ENCODE measurements at places on chromosomes 7 and 10.

DNA sequence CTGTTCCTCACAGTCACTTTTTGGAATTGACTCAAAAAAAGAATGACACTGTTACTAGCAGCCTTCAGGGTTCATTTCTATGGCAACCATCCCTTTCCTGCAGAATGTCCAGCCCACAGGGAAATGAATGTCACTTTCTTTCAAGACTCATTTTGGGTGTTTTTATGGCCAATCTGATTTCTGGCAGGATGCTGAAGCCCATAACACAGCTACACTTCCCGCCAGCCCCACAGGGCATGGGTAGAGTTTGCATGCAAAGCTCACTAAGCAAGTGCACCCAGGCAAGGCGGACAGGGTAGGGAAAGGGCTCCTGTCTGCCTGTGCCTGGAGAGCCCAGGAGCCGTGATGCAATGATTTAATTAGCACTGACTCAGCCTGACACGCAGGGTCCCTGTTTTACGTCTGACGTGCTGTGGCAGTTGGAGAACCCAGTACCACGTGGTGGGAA, 26.1 kb upstream of the GPAM start:
- no peak for DNase-seq

DNA sequence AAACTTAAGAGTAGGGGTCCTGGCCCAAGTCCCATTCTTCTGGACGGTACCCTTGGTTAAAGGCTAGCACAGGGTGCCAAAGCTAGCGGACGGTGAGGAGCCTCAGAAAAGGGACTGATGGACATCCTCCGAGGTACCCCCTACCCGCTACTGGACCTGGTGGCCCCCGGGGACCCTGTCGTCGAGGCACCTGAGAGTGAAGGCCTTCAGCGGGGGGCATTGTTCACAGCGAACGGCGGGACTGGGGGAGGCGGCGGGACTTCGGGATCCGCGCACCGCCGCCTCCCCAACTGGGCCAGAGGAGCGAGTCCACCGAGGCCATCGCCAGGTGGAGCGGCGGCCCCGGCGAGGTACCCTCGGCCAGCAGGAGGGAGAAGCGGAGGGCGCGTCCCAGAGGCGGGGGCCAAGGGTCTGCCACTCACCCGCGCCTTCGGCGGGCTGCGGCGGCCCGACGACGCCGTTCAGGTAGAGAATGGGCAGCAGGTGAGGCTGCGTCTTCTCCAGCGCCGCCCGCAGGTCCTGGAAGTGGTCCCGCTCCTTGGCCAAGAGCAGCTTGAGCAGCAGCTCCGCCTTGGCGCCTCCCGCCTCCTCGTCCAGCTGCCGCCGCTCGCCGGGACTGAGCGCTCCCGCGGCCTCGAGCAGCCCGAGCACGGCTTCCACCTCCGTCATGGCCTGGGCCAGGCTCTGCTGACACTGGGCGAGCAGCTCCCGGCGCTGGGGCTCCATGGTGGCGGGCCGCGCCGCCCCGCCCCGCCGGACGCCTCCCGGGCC, 575 bp downstream of the DLG5 start:
- DNase-seq, result peak; percentile 19

DNA sequence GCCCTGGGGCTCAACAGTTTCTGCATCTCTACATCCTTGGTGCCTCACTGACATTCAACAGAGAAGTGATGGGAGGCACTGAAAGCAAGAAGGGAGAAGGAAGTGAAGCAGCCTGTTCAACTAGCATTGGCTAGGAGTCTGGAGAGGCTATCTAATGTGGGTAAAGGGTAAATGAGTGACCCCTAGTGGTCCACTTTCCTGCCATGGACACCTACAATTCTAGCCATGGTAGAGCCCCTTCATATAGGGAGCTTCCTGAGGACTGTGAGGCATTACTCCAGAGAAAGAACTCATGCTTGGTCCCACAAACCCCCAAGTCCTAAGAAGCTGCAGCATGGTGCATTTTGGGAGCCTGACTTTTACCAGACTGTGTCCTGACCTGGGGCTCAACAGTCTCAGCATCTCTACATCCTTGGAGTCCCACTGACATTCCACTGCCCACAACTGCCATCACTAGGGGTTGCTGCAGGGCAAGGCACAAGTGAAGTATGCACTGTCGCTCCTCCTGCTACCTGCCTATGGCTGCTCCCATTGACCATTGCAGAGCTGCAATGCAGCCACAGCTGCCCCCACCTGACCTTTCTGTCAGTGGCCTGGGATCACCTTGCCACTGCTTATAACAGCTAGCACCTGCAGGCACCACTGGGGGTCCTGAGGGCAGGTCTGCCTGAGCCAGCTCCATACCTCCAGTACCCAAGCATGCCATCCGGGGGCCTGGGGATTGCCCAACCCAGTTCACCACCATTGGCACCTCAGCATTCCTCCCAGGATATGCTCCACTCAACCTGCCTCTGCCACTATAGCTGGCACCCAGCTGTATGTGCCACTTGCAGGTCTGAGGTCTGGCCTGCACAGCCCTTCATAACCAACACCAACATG, 44.1 kb upstream of the CDK6 start:
- DNase-seq, result no peak

DNA sequence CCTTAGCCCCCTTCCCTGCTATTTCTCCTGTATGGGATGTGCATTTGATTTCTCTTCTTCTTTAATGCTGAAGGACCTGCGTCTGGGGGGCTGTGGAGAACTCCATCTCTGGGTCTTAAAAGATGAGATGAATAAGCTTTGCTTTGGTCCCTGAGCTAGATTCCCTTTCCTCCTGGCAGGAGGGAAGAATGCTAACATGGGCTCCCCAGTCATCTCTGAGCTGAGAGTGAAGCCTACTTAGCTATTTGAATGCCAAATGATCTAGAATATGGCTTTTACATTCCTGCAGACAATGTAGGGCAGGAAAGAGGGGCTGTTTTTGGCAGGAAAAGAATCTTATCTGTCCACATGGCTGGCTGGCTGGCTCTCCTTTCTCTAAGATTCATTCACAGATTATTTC, 62.6 kb upstream of the EFCAB10 start:
- DNase-seq, result no peak

- no peak for DNase-seq
Measured at GRCh38 chr10:5574642-5575131, 49.9 kb downstream of the CALML3 start.

DNA sequence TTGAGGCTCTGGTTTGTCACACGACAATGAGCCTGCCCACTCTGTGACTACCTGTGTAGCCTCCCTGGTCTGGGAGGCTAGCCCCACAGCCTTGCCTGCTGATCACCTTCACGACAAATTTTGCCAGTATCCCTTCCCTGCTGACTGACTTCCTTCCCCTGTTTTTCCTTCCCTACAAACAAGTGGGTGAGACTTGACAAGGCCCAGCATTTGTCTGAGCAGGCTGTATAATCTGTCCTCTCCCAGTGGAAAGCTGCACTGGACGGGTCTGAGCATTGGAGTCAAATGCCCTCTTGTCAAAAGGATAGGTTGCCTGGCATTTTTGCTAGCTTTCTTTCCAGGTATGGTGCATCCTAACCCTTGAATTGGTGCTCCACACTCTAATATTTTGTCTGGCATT, 1088.4 kb downstream of the KCNMA1 start:
- DNase-seq, result no peak

GRCh38 chr7:87517136-87517815, 41.8 kb upstream of the ABCB4 start:
- DNase-seq, result no peak

- no peak for DNase-seq
Measured at GRCh38 chr7:14009453-14010418, 20.3 kb upstream of the ETV1 start.

GRCh38 chr10:79304479-79305087, 42.7 kb upstream of the PPIF start:
- DNase-seq, result no peak

- DNase-seq, result no peak
Measured at GRCh38 chr7:127903892-127904669, 127.2 kb downstream of the LRRC4 start.

DNA sequence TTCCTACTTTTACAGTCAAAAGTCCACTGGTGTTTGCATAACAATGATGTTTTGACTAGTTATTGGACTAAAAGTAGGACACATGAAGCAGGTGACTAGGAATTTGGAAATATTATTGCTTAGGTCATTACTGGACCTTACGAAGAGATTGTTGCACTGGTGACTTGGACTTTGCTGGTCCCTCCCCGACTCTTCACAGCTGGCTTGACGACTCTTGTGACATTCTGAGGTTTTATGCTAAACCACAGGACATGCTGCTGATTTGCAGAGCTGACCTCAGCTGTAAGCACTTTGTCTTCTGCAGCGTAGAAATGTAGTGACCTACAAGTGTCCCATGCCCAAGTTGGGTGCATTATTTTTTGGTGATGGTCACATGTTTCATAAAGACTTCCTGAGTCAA, 21.9 kb downstream of the PCBD1 start:
- no peak for DNase-seq

- no peak for DNase-seq
Measured at GRCh38 chr7:17501441-17502212, 203.2 kb downstream of the AHR start.

GRCh38 chr10:52100011-52100547, 214.0 kb upstream of the DKK1 start:
- DNase-seq, result no peak

DNA sequence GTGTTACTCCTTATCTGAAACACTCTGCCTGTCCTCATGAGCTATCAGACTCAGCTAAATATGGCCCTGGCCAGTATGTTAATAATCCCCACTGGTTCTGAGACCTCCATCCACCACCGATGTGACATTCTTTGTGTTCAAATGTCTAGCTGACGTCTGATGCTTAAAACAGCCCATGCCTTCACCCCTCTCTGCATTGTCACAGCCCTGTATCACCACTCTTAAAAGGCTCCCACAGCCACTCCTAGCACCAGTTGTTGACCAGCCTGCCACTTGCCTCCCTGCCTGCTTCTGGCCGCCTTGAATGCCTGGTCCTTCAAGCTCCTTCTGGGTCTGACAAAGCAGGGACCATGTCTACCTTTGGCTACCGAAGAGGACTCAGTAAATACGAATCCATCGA, at the start of gene LMOD2:
LMOD2 (plus strand) TSS at position 253 of the 400 bp plus-strand sequence; CDS start at position 351, 98 bp downstream.
- no peak for DNase-seq

DNA sequence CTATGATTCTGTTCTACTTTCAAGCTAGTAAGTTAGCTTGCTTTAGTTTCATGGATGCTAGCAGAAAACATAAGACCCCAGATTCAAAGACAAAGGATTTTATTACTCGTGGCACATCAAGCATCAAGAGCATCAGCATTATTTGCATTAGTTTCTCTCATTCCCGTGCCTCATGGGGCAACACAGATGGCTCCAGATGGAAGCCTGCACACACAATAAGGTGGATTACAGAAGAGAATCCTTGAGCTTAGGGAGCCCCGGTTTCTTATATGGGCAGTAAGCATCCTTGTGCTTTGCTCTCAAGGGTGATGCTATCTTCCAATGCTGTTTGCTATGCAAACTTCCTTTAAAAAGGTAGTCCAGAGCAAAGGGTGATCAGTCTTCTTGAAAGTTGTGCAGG, 10.7 kb upstream of the CAPZA2 start:
- no peak for DNase-seq

GRCh38 chr10:126109893-126110292, 213.5 kb downstream of the FANK1 start:
- DNase-seq, result no peak

DNA sequence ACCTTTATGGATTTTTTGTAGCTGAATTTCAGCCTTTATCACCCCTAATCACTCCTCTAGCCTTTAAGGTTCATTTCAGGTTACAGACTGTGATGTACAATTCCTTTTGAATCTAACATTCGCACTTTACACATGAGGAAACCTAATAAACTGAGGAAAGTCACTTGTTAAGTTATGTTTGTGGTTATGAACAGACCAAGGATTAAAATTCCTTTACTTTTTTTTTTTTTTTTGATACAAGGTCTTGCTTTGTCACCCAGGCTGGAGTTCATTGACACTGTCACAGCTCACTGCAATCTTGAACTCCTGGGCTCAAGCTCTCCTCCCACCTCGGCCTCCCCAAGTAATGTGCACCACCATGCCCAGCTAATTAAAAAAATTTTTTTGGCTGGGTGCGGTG, 3.6 kb downstream of the MCU start:
- DNase-seq, result no peak

DNA sequence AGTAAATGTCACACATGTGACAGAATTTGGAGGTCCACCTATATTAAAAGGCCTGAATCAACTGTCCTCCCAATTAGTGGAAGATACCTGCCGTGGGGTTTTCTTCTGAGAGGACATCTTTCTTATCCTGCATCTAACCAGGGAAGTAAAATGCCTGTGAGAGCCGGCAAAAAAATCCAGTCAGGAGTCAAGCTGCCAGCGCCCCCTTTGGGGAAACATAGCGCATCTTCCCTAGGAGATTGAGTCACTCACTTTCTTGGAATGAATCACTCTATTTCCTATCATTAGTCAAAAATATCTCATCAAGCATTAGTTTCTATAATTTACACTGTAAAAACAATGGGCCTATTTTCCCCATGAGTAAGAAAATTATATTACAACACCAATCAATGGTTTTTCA, 66.4 kb upstream of the ANK3 start:
- peak; percentile 26 for DNase-seq

DNA sequence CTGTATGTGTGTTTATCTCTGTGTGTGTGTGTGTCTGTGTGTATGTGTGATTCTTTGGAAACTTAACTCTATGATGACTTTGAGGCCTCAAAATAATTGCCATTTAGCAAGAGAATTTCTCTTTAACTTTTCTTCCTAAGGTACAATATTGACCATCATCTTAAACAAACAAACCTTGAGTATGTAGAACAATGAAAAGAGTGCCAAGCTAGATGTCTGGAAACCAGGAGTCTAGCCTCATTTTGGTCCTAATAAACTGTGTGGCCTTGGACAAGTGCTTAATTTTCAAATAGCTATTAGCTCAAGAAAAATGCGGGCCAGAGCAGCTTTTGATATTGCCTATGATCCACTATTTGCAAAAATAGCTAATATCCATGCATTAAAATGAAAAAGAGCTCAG, 119.3 kb downstream of the RNLS start:
- DNase-seq, result no peak

DNA sequence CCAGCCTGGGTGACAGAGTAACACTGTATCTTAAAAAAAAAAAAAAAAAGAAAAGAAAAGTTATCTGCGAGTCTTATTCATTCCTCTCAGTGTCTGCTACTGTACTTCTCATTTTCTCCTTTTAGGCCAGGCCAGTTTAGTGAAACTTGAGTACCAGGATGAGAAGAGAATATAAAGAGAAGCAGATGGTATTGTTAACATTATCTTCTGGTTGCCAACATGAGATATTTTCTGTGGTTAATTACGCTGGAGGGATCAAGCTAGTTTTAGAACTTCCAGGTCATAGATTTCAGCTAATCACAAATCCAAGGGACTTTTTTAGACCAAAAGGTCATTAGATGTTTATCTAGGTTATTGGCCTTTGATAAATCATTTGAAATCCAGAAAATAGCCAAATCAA, 252.6 kb upstream of the SMIM30 start:
- DNase-seq, result no peak

- DNase-seq, result no peak
Measured at GRCh38 chr10:72765051-72765745, 73.3 kb downstream of the MCU start.

- DNase-seq, result no peak
Measured at GRCh38 chr7:92809760-92810573, 26.4 kb downstream of the CDK6 start.

DNA sequence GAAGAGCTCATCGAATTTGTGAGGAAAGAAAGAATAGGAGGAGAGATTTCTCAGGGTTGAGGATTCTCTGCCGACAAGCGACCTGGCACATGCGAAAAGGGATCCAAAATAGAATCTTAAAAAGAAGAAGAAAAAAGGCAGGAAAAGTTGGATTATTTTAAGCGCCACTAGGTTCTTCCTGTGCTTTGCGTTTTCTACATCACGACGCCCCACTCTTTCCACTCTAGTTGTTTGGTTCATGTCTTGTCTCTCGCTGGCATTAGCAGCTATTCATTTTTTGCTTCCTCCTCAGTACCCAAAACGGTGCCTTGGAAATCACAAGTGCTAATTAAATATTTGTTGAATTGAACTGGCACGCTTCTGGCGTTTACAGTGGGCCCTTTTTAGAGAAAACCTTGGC, 674 bp upstream of the FRA10AC1 start:
- DNase-seq, result peak; percentile 54
